ENCODE measurements at places on chromosomes 2 and 18.

- DNase-seq, result no peak
Measured at GRCh38 chr18:35653392-35654135, 72.0 kb downstream of the GALNT1 start.

- no peak for DNase-seq
Measured at GRCh38 chr2:53631313-53632125, 136.1 kb upstream of the CHAC2 start.

DNA sequence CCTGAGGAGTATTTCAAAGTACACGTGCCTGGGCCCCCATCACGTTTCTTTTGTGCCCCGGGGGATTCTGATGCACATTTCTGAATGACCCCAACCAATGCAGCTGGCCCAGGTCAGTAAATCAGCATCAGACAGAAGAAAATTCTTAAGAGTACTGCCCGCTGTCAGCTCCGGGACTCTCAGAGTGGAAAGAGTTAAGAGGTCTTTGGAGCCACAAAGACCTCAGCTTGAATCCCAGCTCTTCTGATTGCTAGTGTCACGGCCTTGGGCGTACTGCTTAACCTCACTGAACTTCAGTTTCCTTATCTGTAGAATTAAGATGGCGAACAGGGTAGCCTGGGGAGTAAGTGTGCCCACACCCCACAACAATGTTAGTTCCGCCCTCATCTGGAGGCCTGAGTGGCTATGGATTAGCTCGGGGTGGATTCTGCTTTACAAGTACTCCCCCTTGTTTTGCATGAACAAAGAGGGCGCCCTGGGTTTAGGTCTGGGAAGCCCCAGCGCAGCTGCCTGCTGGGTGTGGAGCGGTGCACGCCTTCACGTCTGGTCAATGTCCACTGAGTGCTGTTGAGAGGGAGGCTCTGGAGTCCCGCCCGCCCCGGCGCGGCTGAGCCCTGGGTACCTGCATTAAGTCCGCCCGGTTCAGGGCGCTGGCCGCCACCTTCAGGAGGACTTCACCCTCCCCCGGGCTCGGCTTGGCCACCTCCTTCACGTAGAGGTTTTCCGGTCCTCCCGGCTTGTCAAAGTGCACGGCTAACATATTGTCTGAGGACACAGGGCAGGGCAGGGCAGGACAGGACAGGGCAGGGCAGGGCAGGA, 858 bp downstream of the TP53I3 start:
- DNase-seq, result peak; percentile 81

- DNase-seq, result no peak
Measured at GRCh38 chr18:79733986-79734770, 54.6 kb downstream of the CTDP1 start.

GRCh38 chr2:1492711-1493430, 79.6 kb downstream of the TPO start:
- DNase-seq, result no peak

DNA sequence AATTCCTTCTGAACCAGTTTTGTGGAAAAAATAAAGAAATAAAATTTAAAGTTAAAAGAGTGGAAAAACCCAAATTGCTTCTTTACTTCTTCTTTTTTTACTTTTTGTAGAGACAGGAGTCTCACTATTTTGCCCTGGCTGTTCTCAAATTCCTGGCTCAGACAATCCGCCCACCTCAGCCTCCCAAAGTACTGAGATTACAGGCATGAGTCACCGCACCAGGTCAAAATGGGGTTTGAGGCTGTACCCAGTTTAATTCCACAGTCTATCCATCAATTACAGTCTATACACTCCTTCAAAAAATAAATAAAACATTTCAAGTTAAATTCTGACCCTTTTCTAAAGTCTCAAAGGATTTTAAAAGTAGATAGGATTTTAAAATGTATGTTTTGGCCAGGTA, 120.3 kb downstream of the FAM161A start:
- no peak for DNase-seq

DNA sequence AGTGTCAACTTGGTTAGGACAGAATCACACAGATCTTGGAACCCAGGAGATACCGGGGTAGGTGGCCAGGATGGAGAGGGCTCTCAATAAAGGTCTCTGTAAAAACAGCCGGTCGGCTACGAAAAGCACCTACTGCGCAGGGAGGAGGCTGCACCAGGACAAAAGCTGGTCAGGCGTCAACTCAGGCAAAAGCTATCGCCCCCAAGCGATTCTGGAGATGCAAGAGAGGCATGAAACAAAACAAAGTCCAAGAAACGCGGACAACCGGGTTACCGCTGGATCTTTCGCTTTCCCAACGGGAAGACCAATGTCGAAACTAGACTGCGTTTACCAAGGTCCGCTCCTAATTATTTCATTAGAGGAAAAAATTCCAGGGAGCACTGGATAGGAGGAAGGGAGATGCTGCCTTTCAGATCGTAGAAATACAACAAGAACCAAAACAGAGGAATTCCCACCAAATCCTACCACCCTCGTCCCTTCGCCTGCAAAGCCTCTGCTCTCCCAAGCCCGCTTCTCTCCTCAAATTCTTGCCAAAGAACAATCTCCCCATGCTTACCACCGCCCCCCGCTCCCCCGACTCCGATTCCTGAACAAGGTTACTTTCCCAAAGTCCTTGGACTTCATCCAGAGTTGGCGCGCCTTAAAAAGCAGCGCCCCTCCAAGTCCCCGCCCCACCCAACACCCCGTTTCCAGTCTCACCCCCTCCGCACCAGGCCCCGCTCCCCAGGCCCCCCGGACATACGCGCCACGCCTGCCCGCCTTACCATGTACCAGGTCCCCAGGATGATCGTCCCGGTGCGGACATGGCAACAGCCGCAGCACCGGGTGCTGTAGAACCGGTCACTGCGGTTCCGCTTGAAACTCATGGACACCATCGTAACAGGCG, 539 bp downstream of the LAPTM4A start:
- DNase-seq, result peak; percentile 46

GRCh38 chr18:21275645-21276044, 33.6 kb downstream of the GREB1L start:
- no peak for DNase-seq

DNA sequence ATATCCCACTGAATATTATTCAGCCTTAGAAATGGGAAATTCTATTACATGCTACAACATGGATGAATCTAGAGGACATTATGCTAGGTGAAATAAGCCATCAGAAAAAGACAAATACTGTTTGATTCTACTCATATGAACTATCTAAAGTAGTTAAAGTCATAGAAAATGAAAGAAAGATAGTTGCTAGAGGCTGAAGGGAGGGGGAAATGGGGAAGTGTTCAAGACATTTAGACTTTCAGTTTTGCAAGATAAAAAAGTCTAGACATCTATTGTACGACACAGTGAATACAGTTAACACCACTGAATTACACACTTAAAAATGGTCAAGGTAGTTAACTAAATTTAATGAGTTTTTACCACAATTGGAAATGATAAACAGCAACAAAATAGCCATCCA, 835.9 kb upstream of the CHAC2 start:
- DNase-seq, result no peak

DNA sequence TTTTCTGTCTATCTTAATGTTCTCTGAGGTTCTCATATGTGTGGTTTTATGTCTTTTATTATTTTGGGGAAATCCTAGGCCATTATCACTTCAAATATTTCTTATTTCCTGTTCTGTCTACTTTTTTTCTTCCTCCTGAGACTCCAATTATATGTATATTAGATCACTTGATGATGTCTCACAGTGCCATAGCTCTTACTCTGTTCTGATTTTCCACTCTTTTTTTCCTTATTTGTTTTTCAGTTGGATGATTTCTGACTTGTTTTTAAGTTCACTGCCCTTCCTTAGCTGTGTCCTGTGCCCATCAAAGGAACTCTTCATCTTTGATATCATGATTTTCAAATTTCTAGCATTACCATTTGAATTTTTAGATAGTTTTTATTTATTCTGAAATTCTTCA, 24.1 kb downstream of the FAM228B start:
- DNase-seq, result no peak

GRCh38 chr2:11932962-11933361, 186.5 kb downstream of the LPIN1 start:
- DNase-seq, result no peak

DNA sequence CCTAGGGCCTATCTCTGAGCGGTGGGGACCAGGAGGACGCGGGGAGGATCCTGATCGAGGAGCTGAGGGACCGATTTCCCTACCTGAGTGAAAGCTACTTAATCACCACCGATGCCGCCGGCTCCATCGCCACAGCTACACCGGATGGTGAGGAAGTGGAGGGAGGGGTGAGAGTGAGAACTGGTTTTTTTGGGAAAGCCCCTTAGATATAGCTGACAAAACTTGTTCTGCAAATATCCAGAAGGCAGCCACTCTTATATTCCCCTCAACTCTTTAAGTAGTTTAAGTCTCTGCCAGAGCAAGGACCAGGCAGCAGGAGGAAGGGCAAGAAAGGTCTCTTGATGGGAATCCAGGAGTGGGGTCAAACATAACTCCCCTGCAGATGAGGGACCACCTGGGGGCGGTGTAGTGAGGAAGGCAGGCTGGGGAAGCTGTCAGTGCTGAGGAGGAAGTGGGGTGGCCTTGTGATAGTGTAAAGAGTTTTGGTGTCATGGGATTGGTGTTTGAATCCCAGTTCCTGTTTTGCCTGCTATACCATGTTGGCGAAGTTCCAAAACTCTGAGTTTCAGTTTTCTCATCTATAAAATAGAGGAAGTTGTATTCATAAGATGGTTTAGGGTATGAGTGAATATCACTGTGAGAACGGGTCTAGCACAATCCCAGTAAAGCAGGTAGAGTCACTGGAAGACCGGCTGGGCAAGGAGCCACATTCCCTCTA, 3.4 kb downstream of the NAGK start:
- no peak for DNase-seq

GRCh38 chr2:169106563-169107545, 37.5 kb downstream of the DHRS9 start:
- no peak for DNase-seq

DNA sequence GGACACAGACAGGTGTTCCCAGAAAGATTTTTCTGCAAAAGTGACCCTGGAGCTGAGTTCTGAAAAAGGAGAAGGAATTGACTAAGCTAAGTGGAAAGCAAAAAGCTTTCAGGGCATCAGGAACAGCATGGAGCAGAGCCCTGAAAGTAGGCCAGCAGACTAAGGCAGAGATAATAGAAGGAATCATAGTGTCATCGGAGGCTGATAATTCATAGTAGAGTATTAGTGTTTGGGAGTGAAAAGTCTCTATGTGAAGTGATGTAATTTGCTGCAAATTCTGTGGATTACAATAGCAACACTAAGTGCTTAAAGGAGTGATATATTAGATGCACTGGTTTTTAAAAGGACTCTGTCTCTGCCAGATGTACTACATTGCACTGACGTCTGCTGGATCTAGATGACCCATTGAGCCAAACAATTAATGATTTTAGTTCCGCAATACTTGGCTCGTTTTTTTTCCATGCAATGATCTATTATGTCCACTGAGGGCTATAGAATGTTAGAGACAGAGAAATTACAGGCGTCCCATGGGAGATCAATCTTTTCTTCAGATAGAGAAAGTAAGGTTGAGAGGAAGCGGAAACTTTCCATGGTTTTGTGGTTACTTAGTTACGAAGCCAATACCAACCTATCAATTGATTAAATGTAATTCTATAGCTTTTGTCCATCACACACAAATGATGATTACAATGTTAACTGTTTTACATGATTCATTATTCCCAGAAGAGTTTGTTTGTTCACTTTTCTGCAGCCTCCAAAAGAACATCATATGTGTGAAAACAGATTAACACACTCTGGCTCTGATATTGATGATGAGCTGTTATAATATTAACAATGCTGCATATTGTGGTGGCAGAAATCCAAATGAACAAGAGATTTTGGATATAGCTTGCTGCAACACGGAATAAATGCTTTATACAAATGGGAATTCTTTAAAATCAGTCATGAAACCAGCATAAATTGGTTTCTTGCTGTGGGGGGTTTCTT, 143.7 kb downstream of the MC4R start:
- DNase-seq, result no peak

GRCh38 chr2:222938327-222938726, 77.5 kb downstream of the ACSL3 start:
- DNase-seq, result no peak

- no peak for DNase-seq
Measured at GRCh38 chr18:51630706-51631105, 433.2 kb upstream of the MEX3C start.

GRCh38 chr2:49251251-49251650, 96.9 kb upstream of the FSHR start:
- DNase-seq, result no peak

DNA sequence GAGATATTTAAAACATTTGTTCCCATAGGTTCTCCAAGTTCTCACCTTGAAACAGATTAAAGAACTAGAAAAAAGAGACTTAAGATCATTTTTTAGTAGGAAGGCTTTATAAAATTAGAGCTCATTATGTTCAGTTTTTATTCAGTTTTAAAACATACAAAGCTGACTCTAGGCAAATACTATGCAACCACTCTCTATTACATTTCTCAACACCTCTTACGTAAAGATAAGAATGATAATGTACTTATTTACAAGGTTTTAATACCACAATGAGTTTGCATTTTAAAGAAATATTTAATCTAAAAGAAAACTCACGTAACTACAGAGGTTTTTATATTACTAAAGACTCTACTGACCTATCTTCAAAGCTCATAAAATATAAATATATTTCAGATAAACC, 68.8 kb downstream of the TMEM131 start:
- DNase-seq, result no peak

- DNase-seq, result peak; percentile 83
Measured at GRCh38 chr2:27446057-27446456, 3.9 kb downstream of the KRTCAP3 start.

DNA sequence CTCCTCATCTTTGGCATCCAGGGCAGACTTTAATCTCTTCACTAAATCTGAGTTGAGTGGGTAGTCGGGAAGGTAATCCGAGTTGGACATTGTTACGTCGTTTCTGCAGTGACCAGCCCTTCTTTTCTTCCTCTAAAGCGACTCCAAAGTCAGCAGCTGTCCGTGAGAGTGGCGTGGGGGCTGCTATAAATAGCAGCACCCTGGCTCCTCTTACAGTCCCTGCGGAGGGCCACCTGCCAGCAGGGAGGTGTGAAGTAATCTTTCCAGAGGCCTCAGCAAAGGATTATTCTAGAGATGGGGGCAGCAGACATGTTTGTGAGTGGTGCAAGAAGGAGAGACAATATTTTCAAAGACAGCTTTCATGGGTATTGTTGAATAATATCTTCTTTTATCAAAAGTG, at the start of gene ASB18:
Gene ASB18, minus strand, starts transcription at position 151 of the 400 bp plus-strand sequence. Its CDS starts 61 bp downstream, at position 90.
- no peak for DNase-seq

DNA sequence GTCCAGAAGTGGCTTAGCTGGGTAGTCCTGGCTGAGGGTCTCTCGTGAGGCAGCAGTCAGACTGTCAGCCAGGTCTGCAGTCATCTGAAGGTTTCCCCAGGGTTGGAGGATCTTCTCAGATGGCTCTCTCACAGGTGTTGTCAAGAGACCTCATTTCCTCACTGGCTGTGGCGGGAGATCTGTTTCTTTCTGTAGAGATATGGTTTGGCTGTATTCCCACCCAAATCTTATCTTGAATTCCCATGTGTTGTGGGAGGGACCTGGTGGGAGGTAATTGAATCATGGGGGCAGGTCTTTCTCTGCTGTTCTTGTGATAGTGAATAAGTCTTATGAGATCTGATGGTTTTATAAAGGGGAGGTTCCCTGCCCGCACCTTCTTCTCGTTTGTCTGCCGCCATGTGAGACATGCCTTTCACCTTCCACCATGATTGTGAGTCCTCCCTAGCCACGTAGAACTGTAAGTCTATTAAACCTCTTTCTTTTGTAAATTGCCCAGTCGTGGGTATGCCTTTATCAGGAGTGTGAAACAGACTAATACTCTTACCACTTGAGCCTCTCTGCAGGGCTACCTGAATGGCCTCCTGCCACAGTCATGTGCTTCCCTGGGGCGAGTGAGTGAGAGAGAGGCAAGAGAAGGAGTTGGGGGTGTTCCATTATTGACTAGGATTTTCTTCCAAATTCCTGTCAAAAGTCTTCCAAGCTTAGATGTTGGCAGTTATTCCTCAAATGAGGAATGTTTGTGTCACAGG, 23.6 kb downstream of the MALT1 start:
- DNase-seq, result no peak

- no peak for DNase-seq
Measured at GRCh38 chr2:101310834-101311695, 2.6 kb upstream of the RNF149 start.
